NCI-H345 (cell line): ENCODE measurements at places on chromosomes 2 and 18.

- DNase-seq: no peak
These were observed 513.1 kb downstream of the PARD3B start for GRCh38 chr2:205058409-205058808.

- DNase-seq: no peak
These were observed 130.6 kb upstream of the SKOR2 start for GRCh38 chr18:47381975-47382570.

DNA sequence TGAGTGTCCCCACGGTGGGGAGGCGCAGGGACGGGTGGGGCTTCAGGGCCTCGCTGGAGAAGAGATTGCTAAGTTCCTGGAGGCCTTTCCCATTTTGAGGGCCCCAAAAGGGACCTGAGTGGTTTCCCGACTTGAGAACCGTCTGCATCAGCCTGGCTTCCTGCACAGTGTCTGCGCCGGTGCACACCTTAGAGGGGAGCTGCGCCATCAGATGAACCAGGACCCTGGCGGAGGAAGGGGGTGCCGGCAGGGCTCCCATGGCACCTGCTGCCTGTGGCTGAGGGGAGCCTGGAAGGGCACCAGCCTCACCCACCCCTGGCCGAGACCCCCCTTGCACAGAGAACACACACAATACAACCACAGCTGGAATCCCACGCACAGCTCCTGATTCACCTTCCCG, 465.1 kb upstream of the MYT1L start:
- no peak for DNase-seq

DNA sequence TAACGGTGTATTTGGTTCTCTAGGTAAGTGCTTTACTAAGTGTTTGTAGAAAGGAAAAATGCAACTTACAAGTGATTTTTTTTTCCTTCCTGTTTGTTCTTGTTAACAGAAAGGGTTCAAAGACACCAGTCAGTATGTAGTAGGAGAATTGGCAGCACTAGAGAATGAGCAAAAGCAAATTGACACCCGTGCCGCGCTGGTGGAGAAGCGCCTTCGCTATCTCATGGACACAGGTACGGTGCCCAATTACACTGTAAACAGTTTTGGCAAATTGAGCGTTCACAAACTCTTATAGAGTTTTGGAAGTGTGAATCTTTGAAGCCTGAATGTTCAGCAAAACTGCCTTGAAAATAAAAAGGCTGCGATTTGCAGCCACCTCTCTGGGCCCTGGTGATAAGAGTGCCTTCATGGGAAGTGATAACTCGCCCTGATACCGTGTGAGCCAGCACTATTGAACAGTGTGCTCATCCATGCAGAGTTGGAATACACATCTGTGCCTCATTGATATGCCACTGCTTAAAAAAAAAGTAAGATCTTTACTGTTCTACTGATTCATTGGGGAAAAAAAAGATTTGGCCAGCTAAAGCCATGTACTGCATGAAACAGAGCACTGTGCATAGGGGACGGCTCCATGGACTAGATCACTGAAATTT, 54.0 kb upstream of the OTX1 start:
- no peak for DNase-seq

- no peak for DNase-seq
These were observed 18.2 kb upstream of the PCBP1 start for GRCh38 chr2:70069049-70069448.

DNA sequence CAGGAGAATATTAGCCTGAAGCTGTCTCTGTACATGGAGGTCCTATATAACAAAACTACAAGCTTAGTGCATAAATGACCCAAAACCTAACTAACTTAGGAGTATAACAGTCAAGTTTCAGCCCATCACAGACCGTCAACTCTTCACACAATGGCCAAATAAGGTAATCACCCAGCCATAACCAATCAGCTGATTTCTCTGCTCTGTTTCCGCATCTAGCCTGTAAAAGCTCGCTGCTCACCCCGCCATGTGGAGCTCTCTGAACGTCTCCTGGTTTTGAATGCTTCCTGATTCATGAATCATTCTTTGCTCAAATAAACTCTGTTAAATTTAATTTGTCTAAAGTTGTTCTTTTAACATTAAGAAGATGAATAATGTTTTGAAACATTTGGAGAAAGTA, 593.6 kb downstream of the TMX3 start:
- no peak for DNase-seq

- no peak for DNase-seq
These were observed 72.2 kb downstream of the CRIM1 start for GRCh38 chr2:36427790-36428243.

GRCh38 chr2:26945991-26946750, 24.3 kb upstream of the MAPRE3 start:
- no peak for DNase-seq

DNA sequence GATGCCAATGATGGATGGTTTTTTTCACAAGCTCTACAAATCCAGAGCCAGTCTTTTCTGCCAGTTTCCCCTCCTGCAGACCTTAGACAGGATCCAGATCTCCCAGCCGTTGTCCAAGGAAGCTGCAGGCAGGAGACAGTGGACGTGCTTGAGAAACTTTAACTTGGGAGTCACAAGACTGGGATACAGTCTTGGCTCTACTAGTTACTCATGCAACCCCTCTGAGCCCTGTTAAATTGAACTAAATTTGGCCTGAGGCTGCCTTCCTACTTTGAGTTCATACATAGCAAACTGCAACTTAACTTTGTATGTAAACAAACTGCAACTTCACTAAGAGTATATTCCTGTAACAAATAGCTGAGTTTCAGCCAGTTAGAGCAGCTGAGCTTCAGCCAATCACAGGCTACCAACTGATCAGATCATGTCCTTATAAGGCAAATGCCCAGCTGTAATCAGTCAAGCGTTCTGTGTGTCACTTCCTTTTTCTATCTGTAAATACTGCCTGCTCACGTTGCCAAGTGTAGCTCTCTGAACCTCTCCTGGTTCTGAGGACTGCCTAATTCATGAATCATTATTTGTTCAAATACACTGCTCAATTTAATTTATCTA, 140.9 kb downstream of the CAPN13 start:
- DNase-seq: peak; percentile 43

- DNase-seq: no peak
These were observed 343 bp upstream of the CD302 start for GRCh38 chr2:159798376-159798725.

DNA sequence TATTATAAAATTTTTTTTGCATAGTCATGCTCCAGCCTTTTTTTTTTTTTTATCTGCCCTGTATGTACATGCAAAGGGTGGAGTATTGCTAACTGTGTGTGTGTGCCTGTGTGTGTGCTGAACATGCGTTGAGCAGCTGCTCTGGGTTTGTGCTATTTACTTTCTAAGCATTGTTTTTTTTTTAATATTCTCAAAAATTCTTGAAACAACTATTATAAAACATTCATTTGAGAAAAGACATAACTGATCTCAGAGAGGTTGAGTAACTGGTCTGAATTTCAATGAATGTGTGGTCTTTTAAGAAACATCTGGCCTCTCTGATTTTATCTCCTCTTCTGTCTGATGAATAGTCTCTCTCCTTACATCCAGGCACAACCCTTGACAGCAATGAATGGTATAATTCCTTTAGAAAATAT, 366.0 kb upstream of the SLC14A2 start:
- no peak for DNase-seq

- no peak for DNase-seq
These were observed 9.4 kb downstream of the BCL11A start for GRCh38 chr2:60544062-60544461.

- DNase-seq: no peak
These were observed 37.8 kb downstream of the HS6ST1 start for GRCh38 chr2:128280901-128281321.

- no peak for DNase-seq
These were observed 36.7 kb downstream of the PROC start for GRCh38 chr2:127454595-127455565.

DNA sequence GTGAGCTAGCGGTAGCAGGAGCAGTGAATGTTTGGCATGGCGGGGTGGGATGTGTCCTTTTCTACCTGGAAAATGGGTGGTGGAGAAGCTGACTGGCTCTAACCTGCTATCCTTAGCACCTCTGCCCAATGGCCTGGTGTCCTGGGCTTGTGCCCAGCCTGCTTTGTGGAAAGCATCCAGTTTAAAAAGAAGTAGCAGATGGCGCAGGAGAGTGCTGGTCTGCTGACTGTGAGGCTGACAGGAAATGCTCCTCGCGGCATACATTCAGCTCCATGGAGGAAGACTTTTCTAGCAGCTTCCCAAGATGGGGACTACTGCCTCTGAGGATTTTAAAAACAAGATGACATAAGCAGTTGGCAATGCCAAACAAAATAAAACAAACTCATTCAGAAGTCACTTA, 56.2 kb upstream of the LYPD6B start:
- DNase-seq: no peak

DNA sequence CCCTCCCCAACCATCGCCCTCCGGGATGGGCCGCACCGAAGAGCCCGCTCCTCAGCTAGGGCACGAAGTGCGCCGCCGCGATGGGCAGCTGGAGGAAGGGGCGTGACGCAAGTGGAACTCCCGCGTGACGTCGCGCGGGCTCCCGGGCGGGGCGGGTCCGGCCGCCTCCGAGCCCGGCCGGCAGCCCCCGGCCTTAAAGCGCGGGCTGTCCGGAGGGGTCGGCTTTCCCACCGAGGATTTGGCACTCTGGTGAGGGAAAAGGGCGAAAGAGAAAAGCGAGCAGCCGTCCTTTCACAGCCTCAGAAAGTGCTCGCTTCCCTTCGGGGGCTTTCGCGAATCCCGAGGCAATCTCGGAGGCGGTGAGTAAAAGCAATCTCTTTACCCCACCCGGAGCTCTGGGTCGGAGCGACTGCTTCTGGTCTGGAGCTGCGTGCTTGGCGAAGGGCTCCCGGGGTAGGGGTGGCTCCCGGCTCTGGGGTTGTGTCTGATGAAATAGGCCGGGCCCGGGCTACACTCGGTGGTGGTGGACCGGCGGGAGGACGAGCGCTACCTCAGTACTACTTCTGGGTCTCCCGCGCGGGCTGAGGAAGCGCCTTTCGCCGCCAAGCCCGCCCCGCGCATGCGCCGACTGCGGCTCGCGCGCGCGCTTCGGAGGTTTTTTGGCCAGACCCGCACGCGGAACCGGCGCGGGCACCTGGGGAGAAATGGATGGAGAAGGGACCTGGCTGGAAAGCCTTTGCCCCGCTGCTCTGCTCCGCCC, at the start of gene RBBP8:
RBBP8 (plus strand) TSS at position 123 of the 760 bp plus-strand sequence. CDS start 3,524 bp downstream, outside the sequence.
- peak; percentile 92 for DNase-seq

GRCh38 chr2:174977364-174977763, 27.8 kb downstream of the CHN1 start:
- no peak for DNase-seq

DNA sequence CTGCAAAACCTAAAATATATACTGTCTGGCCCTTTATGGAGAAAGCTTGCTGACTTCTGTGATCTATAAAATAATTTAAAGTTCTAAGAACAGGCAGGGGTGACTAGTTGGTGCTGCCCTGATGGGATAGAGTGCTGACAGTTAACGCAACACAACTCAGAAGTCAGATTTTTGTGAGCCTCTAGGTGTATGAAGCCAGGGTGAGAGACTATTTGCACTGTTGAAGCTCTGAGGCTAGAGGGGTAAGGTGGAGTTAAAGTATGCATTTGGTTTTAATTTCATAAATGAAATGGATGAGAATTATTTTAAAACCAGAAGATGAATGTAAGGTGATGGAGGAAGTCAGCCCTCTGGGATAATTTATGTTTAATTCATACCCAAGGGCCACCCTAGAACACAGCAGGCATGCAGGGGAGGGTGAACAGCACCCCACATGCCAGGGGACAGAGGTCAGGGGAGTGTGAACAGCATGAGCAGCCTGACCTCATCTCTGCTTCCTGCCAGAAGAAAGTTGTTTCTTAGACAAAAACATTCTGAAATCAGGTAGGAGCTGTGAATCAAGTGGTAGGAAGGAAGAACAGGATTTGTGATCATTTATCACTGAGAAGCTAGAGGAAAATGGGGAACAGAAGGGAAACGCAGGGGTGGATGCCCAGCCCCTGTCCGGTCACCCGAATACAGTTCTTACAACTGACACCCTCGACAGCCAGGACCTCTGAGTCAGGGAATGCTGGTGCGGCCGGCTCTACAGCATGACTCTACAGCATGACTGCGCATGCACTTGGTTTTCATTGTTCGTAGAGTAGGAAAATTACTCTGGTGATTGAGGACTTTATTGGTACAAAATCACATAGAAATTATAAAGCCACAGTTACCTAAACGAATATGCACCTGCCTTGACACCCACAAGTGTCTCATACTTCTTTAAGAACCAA, 93.1 kb downstream of the MBP start:
- DNase-seq: no peak

DNA sequence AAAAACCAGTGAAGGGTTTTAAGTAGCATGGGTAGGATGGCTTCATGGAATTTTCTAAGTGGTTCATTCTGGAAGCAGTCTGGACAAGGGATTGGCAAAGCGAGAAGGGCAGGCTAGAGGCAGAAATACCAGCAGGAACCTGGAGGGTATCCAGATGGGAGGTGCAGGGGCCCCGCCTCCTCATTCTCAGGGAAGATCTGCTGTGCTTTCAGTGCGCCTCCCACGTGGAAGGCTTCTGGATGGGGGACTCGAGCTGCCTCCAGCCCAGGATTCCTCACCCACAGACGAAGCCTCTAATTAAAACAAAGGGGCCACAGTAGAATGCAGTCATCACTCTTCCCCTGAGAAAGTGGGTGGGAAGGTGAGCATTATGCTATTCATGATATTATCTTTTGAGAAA, 79.8 kb downstream of the VSNL1 start:
- DNase-seq: no peak

GRCh38 chr2:109339519-109339966, 210.5 kb downstream of the SH3RF3 start:
- no peak for DNase-seq

GRCh38 chr2:21257621-21258020, 133.9 kb downstream of the TDRD15 start:
- no peak for DNase-seq

- no peak for DNase-seq
These were observed 14.6 kb downstream of the POU3F3 start for GRCh38 chr2:104868505-104868866.

DNA sequence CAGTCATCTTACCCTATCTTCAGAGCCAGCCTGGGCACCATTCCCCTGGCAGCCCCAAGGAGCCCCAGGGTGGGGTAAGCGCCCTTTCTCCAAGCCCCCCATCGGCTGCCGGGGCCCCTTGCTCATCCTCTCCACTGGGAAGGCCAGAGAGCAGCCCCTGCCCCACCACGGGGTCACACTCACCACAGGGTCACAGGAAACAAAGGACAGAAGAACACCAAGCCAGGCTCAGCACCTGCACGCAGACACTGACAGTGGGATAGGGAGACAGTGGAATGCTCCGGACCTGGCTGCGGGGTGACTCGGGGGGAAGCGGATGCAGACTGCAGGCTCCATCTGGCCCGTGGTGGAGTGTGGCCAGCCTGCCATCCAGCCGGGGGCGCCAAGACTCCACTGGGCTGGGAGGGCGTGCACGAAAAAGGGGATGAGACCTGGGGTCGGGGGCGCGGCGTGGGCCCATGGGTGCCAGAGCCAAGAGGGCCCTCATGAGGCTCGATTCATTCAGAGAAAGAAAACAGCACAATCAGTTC, 21.1 kb downstream of the HDAC4 start:
- no peak for DNase-seq
